ENCODE measurements at places on chromosomes 7 and 10. TPM values are rescaled to one million over a fixed set of nuclear protein-coding genes. Genes with fewer than 3 reads are reported as not detected.

EIF5AL1 gene
- total RNA-seq: 6.8 TPM

KEL gene
- 124 TPM for total RNA-seq

ALOX5 gene
- 13.7 TPM for total RNA-seq

GRCh38 chr7:89336121-89336520 is 540.6 kb upstream of the TEX47 start:
- DNase-seq: no peak

- no peak for DNase-seq
Observed at GRCh38 chr7:124323597-124323996, 290.7 kb upstream of the TMEM229A start.

DNA sequence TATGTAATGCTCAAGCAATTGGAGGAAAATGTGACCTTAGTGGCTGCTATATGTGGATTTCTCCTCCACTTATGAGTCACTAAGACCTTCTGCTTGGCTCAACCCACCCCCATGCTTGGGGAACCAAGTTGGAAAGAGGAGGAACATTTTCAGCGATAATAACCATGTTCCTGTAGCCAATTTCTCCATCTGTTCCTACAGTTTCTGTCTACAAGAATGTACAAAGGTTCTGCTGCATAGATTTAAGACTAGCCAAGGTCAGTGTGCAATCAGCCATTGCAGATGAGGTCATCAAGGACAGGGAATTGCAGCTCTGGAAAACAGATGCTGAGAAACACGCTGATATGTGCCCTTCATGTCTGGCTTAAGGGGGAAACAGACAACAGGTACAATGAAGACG is 5.6 kb upstream of the NRCAM start:
- no peak for DNase-seq

DNA sequence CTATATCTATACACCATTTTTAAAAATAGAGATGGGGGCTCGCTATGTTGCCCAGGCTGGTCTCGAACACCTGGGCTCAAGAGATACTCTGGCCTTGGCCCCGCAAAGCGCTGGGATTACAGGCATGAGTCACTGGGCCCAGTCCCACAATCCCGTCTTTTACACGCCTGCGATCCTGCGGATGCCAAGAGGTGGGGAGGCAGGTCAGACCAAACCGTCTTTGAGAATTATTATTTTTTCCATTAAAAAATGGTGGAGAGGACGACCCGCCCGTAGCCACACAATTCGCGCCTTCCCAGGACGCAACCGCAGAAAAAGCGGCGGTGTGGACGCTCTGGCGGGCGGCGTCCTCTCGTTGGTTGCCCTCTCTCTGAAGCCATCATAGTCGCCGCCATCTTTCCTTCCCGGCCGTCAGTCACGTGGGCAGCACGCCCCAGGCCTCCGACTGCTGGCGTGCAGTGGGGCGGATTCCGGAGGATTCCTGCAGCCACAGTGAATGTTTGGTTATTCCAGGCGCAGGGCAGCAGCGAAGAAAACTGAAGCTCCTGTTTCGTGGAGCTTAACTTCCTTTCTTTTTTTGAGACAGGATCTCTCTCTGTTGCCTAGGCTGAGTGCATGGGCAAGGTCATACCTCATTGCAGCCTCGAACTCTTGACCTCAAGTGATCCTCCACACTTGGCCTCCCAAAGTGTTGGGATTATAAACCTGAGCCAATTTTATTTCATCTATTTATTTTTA is 9.9 kb upstream of the EPHB4 start:
- peak; percentile 93 for DNase-seq

DNA sequence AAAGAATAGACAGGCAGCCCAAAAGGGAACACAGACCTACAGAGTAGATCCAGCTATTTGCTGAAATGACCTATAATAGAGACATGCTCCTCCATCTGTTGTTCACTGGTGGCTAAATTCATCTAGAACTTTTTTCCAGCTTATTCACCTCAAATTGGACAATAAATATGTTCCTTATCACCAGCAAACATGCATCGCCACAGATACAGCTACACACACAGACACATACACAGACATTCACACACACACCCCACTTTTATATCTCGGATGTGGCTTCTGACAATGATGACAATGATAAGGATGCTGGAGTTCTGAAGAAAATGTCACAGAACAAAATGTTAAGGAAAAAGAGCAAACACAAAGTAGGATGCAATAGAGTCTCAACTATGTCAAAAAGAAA is 175.4 kb downstream of the LSM5 start:
- no peak for DNase-seq

GRCh38 chr7:140903741-140904480 is 20.8 kb downstream of the BRAF start:
- no peak for DNase-seq

GRCh38 chr10:91196268-91197048 is 24.0 kb upstream of the PCGF5 start:
- no peak for DNase-seq

Data from testis (tissue), 5 donors.